ENCODE measurements at places on chromosomes 13 and 19. TPM values are rescaled to one million over a fixed set of nuclear protein-coding genes. Genes with fewer than 3 reads are reported as not detected.

DNA sequence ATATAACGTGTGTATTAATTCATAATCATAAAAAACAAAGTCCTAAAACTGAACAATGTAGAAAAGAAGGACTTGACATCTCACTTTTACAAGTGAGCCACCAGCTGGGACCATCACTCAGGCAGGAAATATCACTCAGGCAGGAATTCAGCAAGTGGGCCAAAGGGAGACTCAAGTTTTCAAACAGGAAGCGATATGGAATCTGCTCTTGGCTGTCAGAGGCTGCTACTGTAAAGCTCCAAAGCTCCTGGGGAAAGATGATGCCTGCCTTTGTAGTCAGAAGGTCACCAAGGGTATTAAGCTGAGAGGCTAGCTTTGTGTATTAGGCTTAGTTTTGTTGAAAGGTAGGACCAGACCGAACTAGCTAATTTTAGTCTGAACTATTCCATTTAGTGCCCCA lies 5.5 kb upstream of the AKAP11 start:
- no peak for DNase-seq

DNA sequence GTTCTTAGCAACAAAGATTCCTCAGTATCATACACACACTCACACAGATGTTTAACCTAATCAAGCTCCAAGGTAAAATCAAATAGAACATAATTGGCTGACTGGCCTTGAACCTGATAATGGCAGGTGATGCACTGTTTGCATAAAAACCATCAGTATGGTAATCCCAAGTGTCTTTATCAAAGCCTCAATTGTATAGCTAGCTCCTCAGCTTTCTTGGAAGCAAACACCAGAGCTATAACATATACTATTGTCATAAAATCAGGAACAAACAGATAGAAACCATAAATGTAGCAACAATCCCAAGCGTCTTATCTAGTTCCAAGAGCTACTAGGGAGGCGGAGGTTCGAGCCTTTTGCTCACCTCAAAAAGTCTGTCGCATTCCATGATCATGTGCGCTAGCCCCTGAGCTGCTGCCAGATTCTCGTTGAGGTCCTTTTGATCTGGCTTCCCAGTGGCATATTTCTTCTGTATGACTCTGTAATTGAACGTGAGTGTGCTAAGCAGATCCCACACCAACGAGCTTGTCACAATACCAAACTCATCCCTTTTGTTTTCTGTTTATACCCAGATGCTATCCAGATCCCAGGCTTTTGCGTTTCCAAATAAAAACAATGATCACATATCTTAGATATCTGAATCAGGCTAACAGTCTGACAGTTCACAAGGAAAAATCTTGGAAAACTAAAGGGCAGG lies 95.3 kb downstream of the KL start:
- no peak for DNase-seq

Gene MUC16
- not detected for polyA plus RNA-seq

Gene RNU6-9
- polyA plus RNA-seq = not detected

GRCh38 chr13:46404733-46405100 lies 17.7 kb upstream of the RUBCNL start:
- no peak for DNase-seq

GRCh38 chr19:16875584-16876555 lies 12.9 kb upstream of the F2RL3 start:
- DNase-seq = no peak

Gene BIVM
- polyA plus RNA-seq = 6.7 TPM

GRCh38 chr13:112065867-112066623 lies 904 bp upstream of the SOX1 start:
- no peak for DNase-seq

- DNase-seq = no peak
Measured at GRCh38 chr13:37621811-37622361, 23.3 kb upstream of the POSTN start.

Gene FPR1
- 0.95 TPM for polyA plus RNA-seq

All from heart right ventricle (tissue), 16 donors.